PC-9 (cell line): ENCODE measurements at places on chromosomes 2 and 18. TPM values are rescaled to one million over a fixed set of nuclear protein-coding genes. Genes with fewer than 3 reads are reported as not detected.

The ABCA12 gene
- 1.8 and 2.0 TPM in 2 replicates for total RNA-seq

The LHCGR gene
- total RNA-seq: not detected in 2 replicates

The DPP10 gene
- not detected in 2 replicates for total RNA-seq

The SH3RF3 gene
- 4.9 and 6.1 TPM in 2 replicates for total RNA-seq

The COL5A2 gene
- total RNA-seq: 0.35 and 0.55 TPM in 2 replicates

The GPR35 gene
- 1.1 and 2.5 TPM in 2 replicates for total RNA-seq

The MRO gene
- total RNA-seq: not detected in 2 replicates

The IL1F10 gene
- not detected in 2 replicates for total RNA-seq

The ASPRV1 gene
- total RNA-seq: 0.30 and 0.48 TPM in 2 replicates

The SH2D6 gene
- 2.3 TPM in 2 replicates for total RNA-seq

The PLB1 gene
- total RNA-seq: 1.7 and 2.7 TPM in 2 replicates

The DSC3 gene
- total RNA-seq: not detected in 2 replicates

The ANO7 gene
- total RNA-seq: 6.5 and 8.5 TPM in 2 replicates

The INO80B gene
- total RNA-seq: 32.5 and 34.2 TPM in 2 replicates

The ADD2 gene
- total RNA-seq: 3.5 and 3.8 TPM in 2 replicates

The SPATS2L gene
- 189 and 199 TPM in 2 replicates for total RNA-seq

The WDR54 gene
- 46.7 and 53.0 TPM in 2 replicates for total RNA-seq

The MC5R gene
- not detected in 2 replicates for total RNA-seq

The SPOPL gene
- 20.6 and 21.0 TPM in 2 replicates for total RNA-seq

The SLC9A2 gene
- total RNA-seq: 13.4 and 17.0 TPM in 2 replicates

The SERPINB11 gene
- total RNA-seq: not detected in 2 replicates

The SPDYA gene
- total RNA-seq: 1.9 and 3.0 TPM in 2 replicates

The CROCC2 gene
- not detected in 2 replicates for total RNA-seq

The PRSS56 gene
- not detected in 2 replicates for total RNA-seq

The PSMG2 gene
- total RNA-seq: 107 and 123 TPM in 2 replicates

The TLK1 gene
- total RNA-seq: 74.1 and 101 TPM in 2 replicates

The FRZB gene
- 0.15 TPM in 2 replicates for total RNA-seq

The G6PC2 gene
- not detected in 2 replicates for total RNA-seq

The INPP5D gene
- 0.55 and 0.74 TPM in 2 replicates for total RNA-seq
